HCT116 (cell line): ENCODE measurements at places on chromosomes 2 and 18. TPM values are rescaled to one million over a fixed set of nuclear protein-coding genes. Genes with fewer than 3 reads are reported as not detected.

PLCD4 gene
- total RNA-seq = 0.64 TPM

DNA sequence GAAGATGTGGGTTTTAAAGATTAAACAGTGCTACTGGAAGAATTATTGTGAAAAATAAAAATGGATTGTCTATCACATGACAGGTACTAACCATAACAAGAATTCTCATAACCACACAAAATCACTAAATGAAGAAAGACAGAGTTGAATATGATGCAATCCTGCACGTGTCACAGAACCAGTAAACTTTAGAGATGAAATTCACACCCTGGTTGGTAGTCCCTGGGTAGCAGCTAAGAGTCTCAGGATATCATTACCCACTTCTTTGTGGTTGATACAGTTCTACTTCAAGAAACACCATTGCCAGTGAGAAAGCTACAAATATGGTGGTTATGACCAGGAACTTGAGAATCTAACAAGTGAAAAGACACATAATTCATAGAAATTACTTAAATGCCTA is 450.2 kb downstream of the ERBB4 start:
- no peak for DNase-seq
- H3K27ac ChIP-seq = no peak overlapping the region
- H3K4me3 ChIP-seq = no peak overlapping the region
- H3K36me3 ChIP-seq = no peaks in the 10 kb centered on the region
- H3K27me3 ChIP-seq = no peaks in the 10 kb centered on the region

GRCh38 chr2:99762714-99763113 is 272.9 kb upstream of the REV1 start:
- no peak for DNase-seq
- H3K4me1 ChIP-seq = no peaks in the 10 kb centered on the region
- no peaks in the 10 kb centered on the region for H3K36me3 ChIP-seq
- H3K27ac ChIP-seq = no peak overlapping the region

DNA sequence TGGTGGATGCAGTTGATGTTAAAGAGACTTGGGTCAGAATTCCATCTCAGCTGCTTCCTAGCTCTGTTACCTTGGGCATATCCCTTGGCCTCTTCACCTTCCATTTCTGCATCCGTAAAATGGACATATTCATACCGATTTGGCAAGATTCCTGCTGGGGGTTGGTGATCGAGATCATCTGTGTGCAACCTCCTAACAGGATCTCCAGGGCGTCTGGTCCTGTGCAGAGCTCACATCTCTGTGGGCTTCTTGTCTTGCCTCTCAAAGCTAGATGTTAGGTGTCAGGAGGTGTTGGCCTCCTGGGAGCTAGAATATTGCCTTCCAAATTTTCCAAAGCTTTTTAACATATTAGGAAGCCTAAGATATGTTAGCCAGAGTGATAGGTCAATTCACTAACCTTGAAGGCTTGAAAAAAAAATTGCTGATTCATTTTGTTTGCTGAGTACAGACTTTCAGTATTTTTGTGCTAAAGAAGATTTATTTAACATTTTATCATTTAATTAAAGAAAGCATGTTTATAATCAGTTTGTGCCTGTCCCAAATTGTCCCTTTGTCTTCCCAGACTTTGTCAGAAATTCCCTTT is 69.7 kb upstream of the ZNF516 start:
- H3K4me3 ChIP-seq = no peak overlapping the region
- no peak for DNase-seq
- peak overlapping the region; percentile 57; the same call in 1 of the 2 replicates for H3K27ac ChIP-seq
- H3K27me3 ChIP-seq = no peaks in the 10 kb centered on the region
- no peaks in the 10 kb centered on the region for H3K36me3 ChIP-seq

GRCh38 chr2:101197814-101198213 is 46.6 kb upstream of the TBC1D8 start:
- H3K4me1 ChIP-seq = 0 out of 2 replicates have a peak, but pooled peaks cover 3% of the 10 kb centered on the region
- no peak overlapping the region for H3K4me3 ChIP-seq
- H3K27me3 ChIP-seq = no peaks in the 10 kb centered on the region
- no peak for DNase-seq
- H3K27ac ChIP-seq = no peak overlapping the region

TRABD2A gene
- total RNA-seq = 4.6 TPM

- peaks cover 30% of the 10 kb centered on the region for H3K27me3 ChIP-seq
- no peaks in the 10 kb centered on the region for H3K4me1 ChIP-seq
- H3K27ac ChIP-seq = no peak overlapping the region
- H3K4me3 ChIP-seq = no peak overlapping the region
- no peak for DNase-seq
Measured at GRCh38 chr2:236827997-236828396, 257.7 kb upstream of the COPS8 start.

- no peak overlapping the region for H3K4me3 ChIP-seq
- no peaks in the 10 kb centered on the region for H3K27me3 ChIP-seq
- peaks cover 15% of the 10 kb centered on the region for H3K4me1 ChIP-seq
- no peaks in the 10 kb centered on the region for H3K36me3 ChIP-seq
- DNase-seq = no peak
Measured at GRCh38 chr2:25615920-25616319, 57.5 kb downstream of the DTNB start.

TXNDC9 gene
- total RNA-seq = 18.3 TPM

GRCh38 chr2:365367-366275 is 77.7 kb upstream of the ALKAL2 start:
- no peak overlapping the region for H3K4me3 ChIP-seq
- H3K27ac ChIP-seq = no peak overlapping the region
- no peaks in the 10 kb centered on the region for H3K4me1 ChIP-seq
- H3K27me3 ChIP-seq = peaks cover 26% of the 10 kb centered on the region
- H3K36me3 ChIP-seq = no peaks in the 10 kb centered on the region
- DNase-seq = no peak

DNA sequence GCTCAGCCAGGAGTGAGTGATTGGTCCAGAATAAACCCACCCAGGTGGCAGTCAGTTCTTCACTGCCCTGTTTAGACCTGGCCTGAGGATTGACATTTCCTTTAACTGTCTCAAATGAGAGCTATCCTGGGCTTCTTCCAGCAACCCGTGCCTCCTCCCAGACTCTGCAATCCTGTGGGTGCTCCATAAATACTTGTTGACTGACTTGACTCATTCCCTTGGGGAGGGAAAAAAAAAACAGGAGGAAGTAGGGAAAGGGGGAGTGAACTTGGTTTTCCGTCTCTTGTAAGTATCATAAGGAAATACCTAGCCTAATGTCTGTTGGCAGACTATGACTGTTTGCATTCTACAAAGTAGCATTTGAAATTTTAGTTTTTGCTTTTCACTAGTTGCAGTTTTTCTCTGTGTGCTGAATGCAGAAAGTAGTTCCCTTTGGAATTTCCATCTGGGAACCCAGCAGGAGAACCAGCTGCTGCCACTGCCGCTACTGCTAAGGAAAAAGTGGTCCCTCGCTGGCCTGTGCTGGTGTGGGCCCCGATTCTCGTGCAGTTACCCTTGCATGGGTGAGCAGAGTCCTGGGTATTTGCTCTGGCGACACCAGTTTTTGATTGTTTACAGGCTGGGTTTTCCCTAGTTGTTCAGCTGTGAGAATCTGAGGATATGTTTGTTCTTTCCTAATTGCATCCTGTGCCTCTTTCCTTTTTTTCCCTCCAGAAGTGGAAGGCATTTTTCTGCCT is 78.8 kb downstream of the TGOLN2 start:
- H3K36me3 ChIP-seq = no peaks in the 10 kb centered on the region
- H3K27ac ChIP-seq = peak overlapping the region; percentile 23; the same call in 1 of the 2 replicates
- no peak overlapping the region for H3K4me3 ChIP-seq
- no peaks in the 10 kb centered on the region for H3K27me3 ChIP-seq
